Large intestine (tissue), 12 donors: ENCODE measurements at places on chromosomes 11 and 22.

GRCh38 chr11:64999478-64999877 lies 2.7 kb upstream of the BATF2 start:
- DNase-seq = no peak

GRCh38 chr11:111735262-111736116 lies 30.7 kb downstream of the PPP2R1B start:
- DNase-seq = peak; percentile 72

DNA sequence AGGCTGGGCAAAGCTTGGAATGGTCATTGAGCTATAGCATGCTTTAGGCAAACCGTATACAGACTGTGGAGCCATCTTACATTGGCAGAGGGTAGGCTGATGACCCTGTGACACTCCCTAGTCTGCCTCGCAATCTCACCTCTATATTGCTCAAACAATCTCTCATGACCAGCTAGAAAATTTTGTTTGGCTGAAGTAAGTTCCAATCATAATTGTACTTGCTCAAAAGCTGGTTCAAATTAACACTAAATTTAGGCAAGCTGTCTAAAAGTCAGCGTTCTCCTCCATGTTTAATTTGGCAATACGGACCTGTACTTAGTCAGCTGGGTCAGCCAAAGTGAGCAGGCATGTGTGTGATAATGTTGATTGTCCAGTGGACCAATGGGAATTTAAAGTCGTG lies 133.0 kb downstream of the SWAP70 start:
- DNase-seq = no peak

GRCh38 chr11:86187027-86187426 lies 57.5 kb upstream of the EED start:
- DNase-seq = no peak
